ENCODE measurements at places on chromosomes 2 and 18.

DNA sequence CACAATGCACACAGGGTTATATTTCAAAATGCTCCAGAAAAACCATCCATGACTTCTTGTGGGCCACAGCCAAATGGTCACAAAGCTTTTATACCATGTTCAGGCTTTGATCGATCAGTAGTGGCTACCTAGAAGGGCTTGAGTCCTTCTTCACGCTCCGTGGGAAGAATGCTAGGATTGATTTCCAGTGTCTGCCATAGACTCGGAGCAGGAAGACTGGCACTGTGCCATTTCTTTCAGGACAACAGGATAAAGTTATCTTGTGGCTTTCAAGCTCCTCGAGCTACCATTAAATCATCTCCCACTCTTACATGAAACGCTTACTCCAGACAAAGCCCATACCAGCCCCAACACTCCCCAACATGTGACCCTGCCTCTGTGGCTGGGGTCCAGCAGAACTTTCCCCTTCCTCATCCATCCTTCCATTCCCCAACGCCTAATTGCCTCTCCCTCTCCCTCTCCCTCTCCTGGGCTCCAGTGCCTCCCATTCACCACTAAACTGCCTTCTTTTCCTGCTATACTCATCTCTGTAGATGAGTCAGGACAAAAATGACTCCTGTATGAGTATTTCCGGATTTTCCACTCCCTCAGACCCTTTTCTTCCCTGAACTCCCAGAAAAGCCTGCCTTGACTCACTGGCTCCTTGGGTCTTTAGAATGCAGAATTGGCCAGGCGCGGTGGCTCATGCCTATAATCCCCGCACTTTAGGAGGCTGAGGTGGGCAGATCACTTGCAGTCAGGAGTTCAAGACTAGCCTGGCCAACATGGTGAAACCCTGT lies 40.9 kb downstream of the ADD2 start:
- no peak for DNase-seq

DNA sequence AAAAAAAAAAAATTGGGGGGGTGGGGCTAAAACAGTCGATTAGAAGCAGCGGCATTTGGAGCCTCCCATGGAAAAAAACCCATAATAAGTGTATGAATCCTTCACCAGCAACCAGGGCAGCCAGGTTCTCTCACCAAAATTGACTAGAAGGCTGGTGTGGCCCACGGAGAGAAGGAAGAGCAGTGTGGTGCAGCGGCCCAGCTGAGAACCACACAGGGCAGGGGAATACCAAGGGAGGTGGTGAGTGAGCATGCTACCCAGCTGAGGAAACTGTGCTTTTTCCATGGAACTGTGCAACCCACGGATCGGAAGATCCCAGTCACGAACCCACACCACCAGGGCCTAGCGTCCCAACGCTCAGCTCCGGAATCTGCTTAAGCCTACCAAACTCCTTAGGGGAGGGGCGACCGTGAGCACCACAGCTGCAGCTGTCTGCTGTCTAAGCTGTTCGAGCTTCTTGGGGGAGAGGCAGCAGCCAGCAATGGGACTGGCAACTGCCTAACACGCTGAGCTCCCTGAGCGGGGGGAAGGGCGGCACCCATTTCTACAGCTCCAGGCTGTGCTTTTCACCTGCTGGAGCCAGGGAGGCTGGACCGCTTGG lies 1037.2 kb upstream of the ACVR2A start:
- no peak for DNase-seq

- no peak for DNase-seq
Measured at GRCh38 chr2:155190342-155190741, 491.8 kb downstream of the KCNJ3 start.

DNA sequence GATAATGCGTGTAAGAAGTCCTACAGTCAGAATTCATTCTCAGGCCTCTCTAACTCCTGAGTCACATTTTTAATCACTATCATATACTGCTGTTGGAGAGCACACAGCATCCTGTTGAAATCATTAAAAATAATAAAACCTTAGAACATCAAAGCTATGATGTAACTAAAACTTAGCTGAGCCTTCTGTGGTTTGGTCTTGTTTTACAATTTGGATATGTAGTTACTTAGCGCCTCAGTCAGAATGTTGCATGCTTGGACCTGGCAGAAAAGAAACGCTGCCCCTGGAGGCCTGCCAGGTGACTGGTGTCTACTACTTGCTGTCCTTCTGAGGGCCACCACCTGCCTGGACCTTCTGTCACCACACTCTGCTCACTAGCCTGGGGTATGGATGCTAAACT lies 261.1 kb upstream of the RASGRP3 start:
- DNase-seq = no peak

GRCh38 chr18:7676253-7676873 lies 109.2 kb downstream of the PTPRM start:
- DNase-seq = no peak

GRCh38 chr2:70959271-70959761 lies 19.1 kb upstream of the ANKRD53 start:
- DNase-seq = no peak

GRCh38 chr18:48940854-48941611 lies 9.7 kb downstream of the SMAD7 start:
- no peak for DNase-seq

- DNase-seq = no peak
Measured at GRCh38 chr2:168510125-168510756, 54.2 kb downstream of the CERS6 start.

- DNase-seq = no peak
Measured at GRCh38 chr2:159811232-159811631, 13.2 kb upstream of the CD302 start.

- DNase-seq = no peak
Measured at GRCh38 chr2:75403991-75404428, 156.7 kb downstream of the EVA1A start.

- DNase-seq = no peak
Measured at GRCh38 chr2:48343571-48344440, 186.1 kb upstream of the STON1 start.
